ENCODE measurements at places on chromosomes 16 and 17. TPM values are rescaled to one million over a fixed set of nuclear protein-coding genes. Genes with fewer than 3 reads are reported as not detected.
A peak's percentile ranks its signal among the peaks of the same experiment; 100 is the strongest.

DNA sequence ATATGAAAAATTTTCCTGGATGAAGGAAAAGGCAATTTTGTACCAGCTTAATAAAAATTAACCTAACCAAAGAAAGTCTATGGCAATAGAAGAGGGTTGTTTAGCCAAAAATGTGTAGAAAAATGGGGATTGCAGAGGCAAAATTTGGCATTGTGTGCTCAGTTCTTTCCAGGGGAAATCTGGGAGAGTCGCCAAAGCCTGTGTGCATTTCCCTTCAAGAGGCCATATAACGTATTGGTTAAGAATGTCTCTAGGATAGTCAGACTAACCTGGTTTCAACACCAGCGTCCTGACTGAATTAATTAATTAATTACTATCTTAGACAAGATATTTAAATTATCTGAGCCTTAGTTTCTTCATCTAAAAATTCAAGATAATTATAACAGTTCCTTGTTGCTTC is 44.8 kb upstream of the HLF start:
- H3K27ac ChIP-seq = no peak overlapping the region
- DNase-seq = no peak
- no peaks in the 10 kb centered on the region for H3K36me3 ChIP-seq
- H3K4me3 ChIP-seq = no peak overlapping the region

GRCh38 chr17:47066095-47066494 is 87.0 kb upstream of the RPRML start:
- peaks cover 12% of the 10 kb centered on the region for H3K36me3 ChIP-seq
- no peak for DNase-seq
- peaks cover 22% of the 10 kb centered on the region for H3K4me1 ChIP-seq
- H3K27ac ChIP-seq = no peak overlapping the region
- no peaks in the 10 kb centered on the region for H3K27me3 ChIP-seq
- H3K4me3 ChIP-seq = no peak overlapping the region

DNA sequence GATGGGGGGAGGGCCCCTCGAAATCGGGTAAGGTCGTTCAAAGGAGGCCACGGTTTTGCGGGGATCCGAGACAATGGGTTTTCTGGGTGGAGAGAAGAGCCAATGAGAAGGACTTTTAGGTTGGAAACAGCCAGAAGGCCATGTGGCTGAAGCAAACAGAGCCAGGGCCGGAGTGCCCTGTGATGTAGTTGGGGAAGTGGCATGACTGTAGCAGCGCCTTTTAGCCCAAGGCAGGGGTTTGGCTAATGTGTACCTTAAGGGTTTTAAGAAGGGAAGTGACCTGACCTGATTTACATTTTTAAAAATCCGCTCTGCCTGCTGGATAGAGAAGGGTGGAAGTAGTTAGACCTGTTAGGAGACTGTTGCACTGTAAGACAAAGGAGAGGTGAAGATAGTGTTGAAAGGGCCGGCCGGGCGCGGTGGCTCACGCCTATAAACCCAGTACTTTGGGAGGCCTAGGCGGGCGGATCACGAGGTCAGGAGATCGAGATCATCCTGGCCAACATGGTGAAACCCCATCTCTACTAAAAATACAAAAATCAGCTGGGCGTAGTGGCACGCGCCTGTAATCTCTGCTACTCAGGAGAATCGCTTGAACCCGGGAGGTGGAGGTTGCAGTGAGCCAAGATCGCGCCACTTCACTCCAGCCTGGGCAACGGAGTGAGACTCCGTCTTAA is 1.0 kb downstream of the LYRM1 start:
- H3K4me1 ChIP-seq = peaks cover 76% of the 10 kb centered on the region
- peaks cover 4% of the 10 kb centered on the region for H3K36me3 ChIP-seq
- H3K27me3 ChIP-seq = no peaks in the 10 kb centered on the region

DNA sequence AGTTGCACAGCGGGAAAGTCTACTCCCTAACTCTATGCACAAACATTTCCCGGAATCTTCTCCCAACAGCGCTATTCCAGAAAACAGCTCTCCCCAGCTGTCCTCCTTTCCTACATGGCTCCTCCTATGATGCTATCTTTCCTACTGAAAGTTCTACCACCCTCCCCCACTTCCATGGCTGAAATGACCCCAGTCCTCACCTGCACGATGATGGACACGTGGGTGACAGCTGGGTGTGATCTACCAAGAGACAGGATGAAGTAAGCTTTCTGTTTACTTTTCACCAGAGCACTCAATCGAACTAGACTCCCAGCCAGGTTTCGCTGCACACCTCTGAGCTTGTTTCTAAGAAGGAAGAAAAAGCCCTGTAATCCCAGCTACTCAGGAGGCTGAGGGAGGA is 10.7 kb downstream of the CTC1 start:
- no peaks in the 10 kb centered on the region for H3K27me3 ChIP-seq
- no peaks in the 10 kb centered on the region for H3K4me1 ChIP-seq
- 0 out of 2 replicates have a peak, but pooled peaks cover 3% of the 10 kb centered on the region for H3K36me3 ChIP-seq
- no peak overlapping the region for H3K27ac ChIP-seq
- no peak for DNase-seq
- H3K4me3 ChIP-seq = no peak overlapping the region

DNA sequence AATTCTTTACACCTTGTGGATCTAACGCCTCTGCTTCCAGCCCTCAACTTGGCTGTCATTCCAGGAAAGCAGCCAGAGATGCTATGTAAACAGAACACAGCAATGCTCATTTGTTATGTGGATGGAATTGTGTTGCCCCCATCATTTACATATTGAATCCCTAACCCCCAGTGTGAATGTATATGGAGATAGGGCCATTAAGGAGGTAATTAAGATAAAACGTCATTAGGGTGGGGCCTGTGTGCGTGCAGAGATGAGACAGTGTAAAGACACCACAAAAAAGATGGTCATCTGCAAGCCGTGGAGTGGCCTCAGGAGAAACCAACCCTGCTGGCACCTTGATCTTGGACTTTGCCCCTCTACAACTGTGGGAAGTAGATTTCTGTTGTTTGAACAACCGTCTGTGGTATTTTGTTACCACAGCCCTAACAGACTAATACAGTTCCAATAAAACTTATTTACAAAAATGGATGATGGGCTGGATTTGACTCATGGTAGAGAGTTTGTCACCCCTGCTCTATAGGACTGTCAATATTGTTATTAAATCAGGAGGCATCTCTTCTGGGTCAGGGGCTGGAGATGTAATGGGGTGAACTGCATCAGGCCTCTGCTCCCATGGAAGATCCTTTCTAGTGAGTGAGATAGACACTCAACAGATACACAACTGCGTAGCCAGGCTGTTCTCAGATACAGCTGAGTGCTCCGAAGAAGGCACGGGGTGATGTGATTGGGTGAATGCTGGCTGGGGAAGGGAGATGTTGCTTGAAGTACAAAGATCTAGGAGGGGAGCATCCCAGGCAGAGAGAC is 339.0 kb downstream of the SNX29 start:
- peaks cover 11% of the 10 kb centered on the region for H3K4me1 ChIP-seq
- no peak overlapping the region for H3K4me3 ChIP-seq
- H3K36me3 ChIP-seq = no peaks in the 10 kb centered on the region
- DNase-seq = peak; percentile 36

Gene SLC47A1
- total RNA-seq = 0.15 TPM

Gene KRT40
- not detected for total RNA-seq

DNA sequence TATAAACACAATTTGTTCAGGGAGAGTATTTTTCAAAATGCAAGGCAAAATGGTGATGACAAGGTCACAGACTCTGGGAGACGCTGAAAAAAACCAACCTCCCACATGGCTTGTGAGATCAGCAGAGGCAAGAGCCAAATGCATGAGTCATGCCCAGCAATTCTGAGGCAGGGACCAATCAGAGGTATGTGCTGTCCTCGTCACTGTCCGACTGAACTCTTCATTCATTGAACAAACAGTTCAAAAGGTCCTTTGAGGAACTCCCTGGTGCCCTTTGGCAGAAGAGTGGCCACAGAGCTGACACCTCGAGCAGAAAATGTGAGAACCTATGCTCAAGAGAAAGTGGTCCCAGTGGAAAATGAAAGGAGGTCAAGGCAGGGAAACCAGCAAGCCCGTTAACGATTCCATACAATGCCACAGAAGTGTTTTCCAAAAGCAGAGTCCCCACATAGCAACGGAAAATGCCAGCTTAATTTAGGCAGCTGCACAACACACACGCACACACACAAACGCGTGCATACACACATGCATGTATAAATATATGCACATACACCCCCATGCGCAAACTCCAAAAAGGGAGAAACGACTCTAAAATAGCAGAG is 50.9 kb downstream of the CDH11 start:
- peak; percentile 90 for DNase-seq
- peak overlapping the region; percentile 92 for H3K27ac ChIP-seq
- no peaks in the 10 kb centered on the region for H3K27me3 ChIP-seq
- peak overlapping the region; percentile 39 for H3K4me3 ChIP-seq
- H3K36me3 ChIP-seq = no peaks in the 10 kb centered on the region
- H3K4me1 ChIP-seq = peaks cover 40% of the 10 kb centered on the region

GRCh38 chr17:65753348-65753747 is 191.9 kb upstream of the AXIN2 start:
- no peaks in the 10 kb centered on the region for H3K27me3 ChIP-seq
- H3K4me3 ChIP-seq = no peak overlapping the region
- DNase-seq = no peak
- no peaks in the 10 kb centered on the region for H3K36me3 ChIP-seq
- H3K4me1 ChIP-seq = peaks cover 26% of the 10 kb centered on the region

GRCh38 chr17:8712698-8713097 is 31.9 kb downstream of the CCDC42 start:
- no peak overlapping the region for H3K27ac ChIP-seq
- peaks cover 6% of the 10 kb centered on the region for H3K27me3 ChIP-seq
- no peaks in the 10 kb centered on the region for H3K36me3 ChIP-seq
- H3K4me3 ChIP-seq = no peak overlapping the region

Gene ELMO3
- 2.2 TPM for total RNA-seq

DNA sequence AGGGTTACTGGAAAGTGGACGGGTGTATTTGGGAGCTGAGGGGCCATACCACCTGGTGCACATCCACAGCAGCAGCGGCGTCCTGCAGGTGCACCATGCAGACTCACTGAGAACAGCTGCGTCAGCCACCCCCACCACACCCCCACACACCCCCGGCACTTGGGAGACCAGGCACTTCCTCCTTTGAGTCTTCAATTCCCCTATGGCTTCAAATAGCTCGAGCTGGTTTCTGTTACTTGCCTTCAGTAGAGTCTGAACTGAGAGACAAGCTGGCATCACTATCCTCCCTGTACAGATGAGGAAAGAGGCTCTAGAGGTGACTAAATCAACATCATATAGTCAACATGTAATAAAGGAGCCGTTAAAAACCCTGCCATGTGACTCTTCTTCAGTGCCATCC is 15.4 kb downstream of the CUEDC1 start:
- H3K4me3 ChIP-seq = no peak overlapping the region
- H3K4me1 ChIP-seq = peaks cover 69% of the 10 kb centered on the region
- no peak for DNase-seq
- H3K27me3 ChIP-seq = no peaks in the 10 kb centered on the region

- peaks cover 15% of the 10 kb centered on the region for H3K4me1 ChIP-seq
- no peak overlapping the region for H3K27ac ChIP-seq
- peak overlapping the region; percentile 92 for H3K4me3 ChIP-seq
- no peak for DNase-seq
- H3K27me3 ChIP-seq = no peaks in the 10 kb centered on the region
- peaks cover 3% of the 10 kb centered on the region for H3K36me3 ChIP-seq
Measured at GRCh38 chr16:29925105-29925756, 795 bp downstream of the KCTD13 start.

Gene EPN3
- 20.5 TPM for total RNA-seq

DNA sequence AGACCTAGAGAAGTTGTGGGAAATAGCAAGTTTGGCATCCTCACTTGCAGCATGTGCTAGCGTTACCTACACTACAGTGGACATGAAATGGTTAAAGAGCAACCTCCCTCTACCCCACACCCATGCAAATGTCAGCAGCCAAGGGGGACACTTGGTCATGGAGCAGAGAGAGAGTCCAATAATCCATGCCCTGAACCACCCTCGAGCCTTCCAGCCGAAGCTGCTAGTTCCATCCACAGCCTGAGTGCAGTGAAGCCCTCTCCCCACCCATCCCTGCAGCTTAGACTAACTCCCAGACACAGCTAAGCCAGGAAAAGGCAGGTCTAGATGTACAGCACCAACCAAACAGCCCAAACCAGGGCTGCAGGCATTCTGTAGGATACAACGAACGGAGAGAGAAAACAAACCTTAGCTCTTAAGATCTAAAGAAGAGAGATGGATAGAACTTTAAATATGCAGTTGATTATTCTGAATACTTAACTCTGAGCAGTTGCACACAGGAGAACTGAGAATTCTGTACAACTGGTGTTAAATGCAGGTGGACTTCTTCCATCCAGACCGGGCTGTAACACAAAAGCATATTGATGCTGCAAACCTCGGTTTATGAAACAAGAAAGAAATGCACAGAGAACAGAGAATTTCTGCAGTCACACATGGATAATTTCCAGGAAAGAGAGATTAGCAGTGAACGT is 93.8 kb downstream of the SALL1 start:
- H3K27me3 ChIP-seq = no peaks in the 10 kb centered on the region
- no peak overlapping the region for H3K27ac ChIP-seq
- H3K4me1 ChIP-seq = no peaks in the 10 kb centered on the region
- no peak for DNase-seq
- no peaks in the 10 kb centered on the region for H3K36me3 ChIP-seq

DNA sequence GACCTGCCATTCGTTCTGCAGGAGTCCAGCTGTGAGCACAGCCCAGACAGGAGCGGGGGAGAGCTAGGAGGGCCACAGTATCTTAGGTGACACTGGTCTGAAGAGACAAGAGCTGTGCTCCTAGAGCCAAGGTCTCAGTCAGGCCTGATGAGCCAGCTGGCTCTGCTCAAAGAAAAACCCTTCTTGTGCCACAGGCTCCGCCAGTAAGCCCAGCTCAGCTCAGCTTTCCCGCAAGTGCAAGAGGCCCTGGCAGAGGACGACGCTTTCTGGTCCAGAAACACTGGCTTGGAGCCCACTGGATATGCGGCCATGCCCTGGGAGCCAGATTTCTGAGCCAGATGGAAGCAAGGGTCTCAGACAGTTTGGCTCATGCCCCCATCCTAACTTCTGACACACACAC is 23.9 kb downstream of the PEMT start:
- H3K4me3 ChIP-seq = no peak overlapping the region
- no peak for DNase-seq
- no peaks in the 10 kb centered on the region for H3K36me3 ChIP-seq
- H3K4me1 ChIP-seq = no peaks in the 10 kb centered on the region

GRCh38 chr17:66782851-66783250 is 52.1 kb upstream of the CACNG5 start:
- H3K4me3 ChIP-seq = no peak overlapping the region
- no peaks in the 10 kb centered on the region for H3K4me1 ChIP-seq
- DNase-seq = no peak
- no peaks in the 10 kb centered on the region for H3K27me3 ChIP-seq
- peaks cover 3% of the 10 kb centered on the region for H3K36me3 ChIP-seq

- H3K36me3 ChIP-seq = no peaks in the 10 kb centered on the region
- no peak overlapping the region for H3K4me3 ChIP-seq
- no peaks in the 10 kb centered on the region for H3K27me3 ChIP-seq
Measured at GRCh38 chr16:842061-842476, 41.5 kb upstream of the GNG13 start.

- no peaks in the 10 kb centered on the region for H3K36me3 ChIP-seq
- no peak overlapping the region for H3K27ac ChIP-seq
- H3K27me3 ChIP-seq = no peaks in the 10 kb centered on the region
- no peak overlapping the region for H3K4me3 ChIP-seq
- no peak for DNase-seq
Measured at GRCh38 chr17:44094701-44095387, 24.3 kb downstream of the G6PC3 start.

GRCh38 chr17:63634163-63634562 is 11.9 kb downstream of the MAP3K3 start:
- no peak overlapping the region for H3K27ac ChIP-seq
- no peaks in the 10 kb centered on the region for H3K27me3 ChIP-seq
- no peak overlapping the region for H3K4me3 ChIP-seq
- no peaks in the 10 kb centered on the region for H3K36me3 ChIP-seq

GRCh38 chr16:29974291-29975133 is 844 bp downstream of the TAOK2 start:
- peak overlapping the region; percentile 98 for H3K4me3 ChIP-seq
- no peak overlapping the region for H3K27ac ChIP-seq
- H3K4me1 ChIP-seq = peaks cover 22% of the 10 kb centered on the region
- DNase-seq = peak; percentile 4
- no peaks in the 10 kb centered on the region for H3K27me3 ChIP-seq
